PC-9 (cell line): ENCODE measurements at places on chromosomes 2 and 18.

GRCh38 chr18:5144629-5145028 is 52.4 kb downstream of the AKAIN1 start:
- H3K4me3 ChIP-seq, result no peak overlapping the region
- peaks cover 19% of the 10 kb centered on the region; the same call in 1 of the 2 replicates for H3K27me3 ChIP-seq
- H3K27ac ChIP-seq, result no peak overlapping the region
- DNase-seq, result no peak

DNA sequence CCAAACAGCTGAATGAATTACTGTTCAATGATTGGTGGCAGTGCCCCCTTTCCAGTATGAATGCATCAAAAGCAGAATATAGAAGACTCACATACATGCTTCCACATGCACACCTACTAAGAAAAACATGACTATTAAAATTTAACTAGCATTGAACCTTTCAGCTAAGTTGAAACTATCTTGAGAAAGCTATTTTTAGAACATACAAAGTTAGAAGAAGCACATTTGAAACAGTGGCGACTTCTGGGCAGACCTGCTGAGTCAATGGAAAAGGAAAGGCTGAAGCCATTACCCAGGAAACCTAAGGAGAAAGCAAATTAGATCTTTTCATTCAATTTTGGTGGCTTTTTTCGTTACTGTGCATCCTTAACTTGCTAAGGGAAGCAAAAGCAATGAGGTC is 55.9 kb downstream of the PLA2R1 start:
- H3K27ac ChIP-seq, result no peak overlapping the region
- no peaks in the 10 kb centered on the region for H3K36me3 ChIP-seq
- no peak overlapping the region for H3K4me3 ChIP-seq
- no peak for DNase-seq

GRCh38 chr2:197292619-197293018 is 18.0 kb downstream of the ANKRD44 start:
- DNase-seq, result no peak
- no peaks in the 10 kb centered on the region for H3K36me3 ChIP-seq
- no peaks in the 10 kb centered on the region for H3K27me3 ChIP-seq

- H3K4me3 ChIP-seq, result no peak overlapping the region
- no peaks in the 10 kb centered on the region for H3K36me3 ChIP-seq
Observed at GRCh38 chr2:118851650-118852049, 4.2 kb upstream of the EN1 start.
